Activated T-helper 1 cell treated with Interleukin-2 at 50 U/mL for 16 hours (primary cell): ENCODE measurements at places on chromosomes 2 and 18.

DNA sequence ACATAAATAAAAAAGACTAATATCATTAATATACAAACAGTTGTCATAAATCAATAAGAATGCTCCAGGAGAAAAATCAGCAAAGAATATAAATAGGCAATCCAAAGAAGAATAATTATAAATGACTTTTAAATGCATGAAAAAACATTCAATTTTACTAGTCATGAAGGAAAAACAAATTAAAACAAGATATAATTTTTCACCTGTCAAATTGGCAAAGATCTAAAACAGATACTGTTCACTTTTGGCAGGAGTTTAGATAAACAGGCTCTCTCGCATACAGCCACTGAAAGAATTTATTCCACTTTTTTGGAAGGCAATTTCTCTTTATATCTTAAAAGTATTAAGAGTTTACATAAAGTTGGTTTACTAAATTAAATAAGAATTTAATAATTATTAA lies 176.8 kb upstream of the SETBP1 start:
- no peak for DNase-seq

GRCh38 chr18:49811151-49811938 lies 2.0 kb downstream of the ACAA2 start:
- no peak for DNase-seq

DNA sequence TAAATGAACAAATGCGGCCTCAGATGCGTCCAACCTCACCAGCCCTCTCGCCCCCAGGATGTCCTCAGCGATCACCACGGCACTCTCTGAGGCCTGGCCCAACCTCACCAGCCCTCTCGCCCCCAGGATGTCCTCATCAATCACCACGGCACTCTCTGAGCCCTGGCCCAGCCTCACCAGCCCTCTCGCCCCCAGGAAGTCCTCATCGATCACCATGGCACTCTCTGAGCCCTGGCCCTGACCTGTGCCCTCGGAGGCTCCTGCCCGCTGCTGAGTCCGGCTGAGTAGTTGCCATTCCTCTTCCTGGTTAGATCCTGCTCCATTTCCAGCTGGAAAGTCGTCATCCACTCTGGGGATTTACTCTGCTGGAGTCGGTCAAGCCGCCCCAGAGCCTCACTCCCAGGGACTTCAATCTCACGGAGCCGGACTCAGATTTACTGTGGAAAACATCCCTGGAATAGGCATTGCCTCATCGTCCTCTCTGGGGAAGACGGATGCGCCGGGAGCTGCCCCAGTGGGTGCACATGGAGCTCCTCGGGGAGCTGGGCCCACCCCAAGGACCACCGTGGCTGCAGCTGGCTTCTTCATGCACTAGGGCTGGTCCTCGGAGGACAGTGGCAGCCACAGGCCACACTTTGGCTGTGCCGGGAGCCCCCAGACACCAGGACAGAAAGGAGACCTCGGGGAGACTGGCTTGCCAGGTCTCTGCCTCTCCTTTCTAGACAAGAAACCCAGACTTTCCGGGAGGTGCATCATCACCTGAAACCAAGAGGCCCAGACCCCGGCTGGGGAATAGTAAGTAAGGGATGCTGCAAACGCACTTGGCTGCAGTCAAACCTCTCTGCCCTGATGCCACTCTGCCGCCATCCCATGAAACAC lies 230.6 kb downstream of the EIPR1 start:
- DNase-seq = no peak

GRCh38 chr2:73031725-73032701 lies 39.5 kb downstream of the SFXN5 start:
- DNase-seq = no peak

GRCh38 chr2:100676346-100676745 lies 113.6 kb downstream of the PDCL3 start:
- no peak for DNase-seq

- no peak for DNase-seq
Observed at GRCh38 chr2:111664275-111664850, 219.6 kb downstream of the ANAPC1 start.

DNA sequence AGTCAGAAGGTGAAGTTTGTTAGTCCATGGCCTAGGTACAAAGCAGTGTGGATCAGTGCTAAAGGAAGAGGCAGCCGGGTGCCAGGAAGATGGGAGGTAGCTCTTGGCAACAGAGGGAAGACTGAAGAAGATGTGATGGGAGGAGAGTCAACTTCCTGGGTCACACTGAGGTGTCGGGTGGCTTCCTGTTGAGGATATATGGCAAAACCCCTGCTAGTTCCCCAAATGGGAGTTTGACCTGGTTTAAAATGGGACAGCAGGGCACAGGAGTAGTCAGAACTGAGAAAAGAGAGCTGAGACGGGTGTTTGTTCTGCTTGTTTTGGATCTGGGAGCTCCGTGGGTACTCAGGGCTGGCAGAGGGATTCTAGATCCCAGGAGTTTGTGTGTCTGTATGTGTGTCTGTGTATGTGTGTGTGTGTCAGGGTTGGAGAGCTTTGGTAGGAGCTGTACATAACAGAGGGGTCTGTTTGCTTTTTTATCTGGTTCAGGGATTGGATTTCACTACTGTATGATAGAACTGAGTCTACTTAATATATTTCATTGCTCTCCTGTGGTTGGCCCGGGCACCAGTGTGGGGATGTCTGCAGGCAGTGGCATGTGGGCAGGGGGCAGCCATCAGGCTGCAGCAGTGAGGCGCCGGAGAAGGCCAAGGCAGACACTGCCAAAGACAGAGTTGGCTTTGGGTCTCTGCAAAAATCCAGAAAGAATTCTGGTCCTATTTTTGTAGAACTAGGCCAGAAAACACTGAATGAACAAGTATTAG lies 17.1 kb downstream of the MXD1 start:
- DNase-seq = no peak

DNA sequence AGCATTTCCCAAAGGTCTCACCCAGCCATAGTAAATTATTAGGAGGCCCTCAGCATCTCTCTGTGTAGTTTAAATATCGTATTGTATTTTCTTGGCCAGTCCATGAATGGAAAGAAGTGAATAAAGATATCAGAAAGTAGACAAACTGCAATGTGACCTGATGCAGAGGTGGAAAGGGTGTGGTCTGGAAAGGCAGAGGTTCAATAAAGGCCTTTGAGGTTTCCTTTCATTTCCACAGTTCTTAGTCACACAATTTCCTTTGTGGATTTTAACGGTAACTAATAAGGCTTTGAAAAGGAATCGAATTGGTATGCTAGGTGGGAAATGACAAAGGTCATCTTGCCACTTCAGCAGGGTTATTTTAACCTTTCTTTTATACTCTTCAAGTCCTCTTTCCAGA lies 20.1 kb upstream of the WIPF1 start:
- no peak for DNase-seq

GRCh38 chr2:238697193-238698071 lies 150.5 kb upstream of the TWIST2 start:
- no peak for DNase-seq

GRCh38 chr2:36731941-36732672 lies 35.6 kb downstream of the VIT start:
- DNase-seq = no peak

GRCh38 chr2:42843611-42844010 lies 51.2 kb upstream of the HAAO start:
- no peak for DNase-seq
